ENCODE measurements at places on chromosomes 16 and 17.

DNA sequence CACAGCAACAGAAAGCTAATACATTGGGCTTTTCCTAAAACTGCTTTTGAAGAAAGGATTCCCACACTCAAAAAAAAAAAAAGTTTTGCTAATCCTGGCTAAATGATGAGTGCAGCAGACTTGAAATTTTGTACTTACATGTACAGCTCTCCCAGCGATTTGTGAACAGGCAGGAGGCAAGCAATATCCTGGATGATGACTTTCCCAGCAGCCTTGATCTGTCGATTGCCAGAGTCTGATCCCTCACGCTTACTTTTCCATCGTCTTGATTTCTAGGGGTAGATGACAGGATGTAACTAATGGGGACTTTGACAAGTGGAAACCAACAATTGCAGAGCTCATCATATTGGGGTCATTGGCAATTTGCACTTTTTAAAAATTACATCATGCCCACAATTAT is 91.4 kb downstream of the WDR59 start:
- DNase-seq: no peak

DNA sequence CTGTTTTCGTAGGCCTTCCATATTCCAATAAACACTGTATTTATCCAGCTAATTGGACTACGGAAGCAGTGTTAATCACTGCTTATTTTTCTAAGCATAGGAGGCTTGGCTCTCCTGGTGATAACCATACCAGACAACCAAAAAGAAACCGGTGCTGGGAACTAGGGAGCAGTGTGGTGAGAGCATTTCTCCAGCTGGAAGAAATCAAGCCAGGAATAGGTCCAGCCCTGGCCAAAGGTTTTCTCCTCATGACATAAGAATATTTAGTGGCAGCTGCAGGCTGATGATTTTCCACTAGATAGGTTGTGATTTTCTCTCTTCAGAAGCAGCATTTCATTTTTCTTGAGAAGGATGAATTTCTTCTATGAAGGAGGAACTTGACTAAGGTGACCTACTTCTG is 141.5 kb downstream of the TRIM37 start:
- DNase-seq: no peak

DNA sequence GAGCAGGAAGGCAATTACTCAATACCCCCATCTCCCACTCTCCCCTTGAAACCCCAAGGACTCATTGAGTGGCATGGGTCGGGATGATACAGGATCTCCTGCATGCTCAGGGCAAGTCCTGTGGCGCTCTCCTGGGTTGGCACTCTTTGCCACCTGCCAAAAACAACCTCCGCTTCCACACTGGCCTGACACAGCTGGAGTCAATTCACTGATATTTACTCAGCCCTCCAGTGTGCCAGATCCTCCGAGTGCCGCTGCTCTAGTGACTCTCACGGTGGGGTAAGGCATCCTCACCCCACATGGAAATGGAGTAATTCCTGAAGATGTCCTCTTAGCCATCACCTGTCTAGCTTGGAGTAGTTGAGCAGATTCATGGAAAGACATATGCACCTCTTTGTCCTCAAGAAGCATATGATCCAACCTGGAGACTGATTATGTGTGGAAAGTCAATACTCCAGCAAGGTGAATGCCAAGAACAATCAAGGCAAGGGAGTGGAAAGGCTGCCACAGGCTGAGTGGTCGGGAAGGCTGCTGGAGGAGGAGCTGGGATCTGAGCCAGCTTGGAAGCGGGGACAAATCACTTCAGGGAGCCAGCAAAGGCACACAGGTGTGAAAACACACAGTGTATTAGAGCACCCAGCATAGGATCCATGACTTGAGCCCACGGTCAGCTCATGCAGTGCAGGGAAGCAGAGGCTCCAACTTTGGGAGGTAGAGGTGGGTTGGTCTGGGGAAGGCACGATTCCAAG is 12.6 kb upstream of the GOSR2 start:
- DNase-seq: no peak

- DNase-seq: no peak
Observed at GRCh38 chr16:52050418-52050817, 496.5 kb downstream of the TOX3 start.

- peak; percentile 37 for DNase-seq
Observed at GRCh38 chr16:65071433-65072311, 50.2 kb downstream of the CDH11 start.

- peak; percentile 49 for DNase-seq
Observed at GRCh38 chr17:79400989-79401703, 209.7 kb downstream of the RBFOX3 start.

DNA sequence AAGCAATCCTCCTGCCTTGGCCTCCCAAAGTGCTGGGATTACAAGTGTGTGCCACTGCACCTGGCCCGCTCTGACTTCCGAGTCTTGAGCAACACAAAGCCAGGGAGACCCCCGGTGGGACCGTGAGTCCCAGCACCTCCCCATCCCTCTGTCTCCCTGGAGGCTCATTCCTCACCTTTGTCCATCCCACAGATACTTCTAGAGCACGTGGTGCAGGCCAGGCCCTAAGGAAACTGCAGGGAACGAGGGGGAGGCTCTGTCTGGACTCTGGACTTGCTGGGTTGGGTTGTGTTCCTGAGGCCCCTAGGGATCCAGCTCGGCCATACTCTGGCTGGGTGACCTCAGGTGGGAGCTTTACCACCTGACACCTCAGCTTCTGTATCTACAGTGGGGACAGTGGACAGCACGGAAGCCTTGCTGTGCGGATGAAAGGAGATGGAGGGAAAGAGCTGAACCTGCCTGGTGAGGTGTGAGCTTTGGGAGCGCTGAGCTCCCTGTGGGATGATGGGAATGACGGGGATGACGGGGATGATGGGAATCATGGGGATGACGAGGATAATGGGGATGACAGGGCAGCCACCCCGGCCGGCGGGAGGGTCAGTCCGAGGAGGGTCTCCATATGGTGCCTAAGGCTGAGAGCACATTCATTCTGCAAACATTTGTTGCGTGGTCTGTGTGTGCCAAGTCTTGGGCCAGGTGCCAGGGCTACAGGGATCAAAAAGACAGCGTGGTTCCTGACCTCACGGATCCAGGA is 26.6 kb downstream of the C16orf74 start:
- DNase-seq: no peak

DNA sequence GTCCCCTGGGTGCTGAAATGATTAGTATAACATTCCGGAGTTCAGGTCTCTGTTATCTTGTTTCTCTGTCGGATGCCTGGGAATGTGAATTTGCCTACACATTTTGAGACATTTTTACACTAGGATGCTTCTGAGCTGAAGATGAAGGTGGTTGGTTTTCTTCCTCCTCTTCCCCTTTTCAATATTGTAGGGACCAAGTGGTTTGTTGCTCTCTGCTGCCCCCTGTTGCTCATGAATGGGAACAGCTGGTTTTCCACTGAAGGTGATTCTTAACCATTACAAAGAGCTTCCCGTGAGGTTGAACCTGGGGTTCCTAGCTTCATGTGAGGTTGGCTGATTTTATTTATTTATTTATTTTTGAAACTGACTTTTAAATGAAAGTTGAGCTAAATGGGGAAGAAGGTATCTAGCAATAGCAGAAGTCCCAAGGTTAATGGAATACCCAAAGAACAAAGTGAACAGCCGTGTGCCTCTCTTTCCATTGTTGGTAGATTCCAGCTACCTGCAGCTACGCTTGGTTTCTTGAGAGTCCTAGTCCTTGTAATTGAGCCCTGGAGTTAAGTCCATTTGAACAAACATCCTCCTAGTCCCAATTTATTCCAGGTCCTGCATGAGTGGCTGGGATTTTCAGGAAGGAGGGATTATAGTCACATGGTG is 983.9 kb upstream of the EEF2KMT start:
- no peak for DNase-seq

DNA sequence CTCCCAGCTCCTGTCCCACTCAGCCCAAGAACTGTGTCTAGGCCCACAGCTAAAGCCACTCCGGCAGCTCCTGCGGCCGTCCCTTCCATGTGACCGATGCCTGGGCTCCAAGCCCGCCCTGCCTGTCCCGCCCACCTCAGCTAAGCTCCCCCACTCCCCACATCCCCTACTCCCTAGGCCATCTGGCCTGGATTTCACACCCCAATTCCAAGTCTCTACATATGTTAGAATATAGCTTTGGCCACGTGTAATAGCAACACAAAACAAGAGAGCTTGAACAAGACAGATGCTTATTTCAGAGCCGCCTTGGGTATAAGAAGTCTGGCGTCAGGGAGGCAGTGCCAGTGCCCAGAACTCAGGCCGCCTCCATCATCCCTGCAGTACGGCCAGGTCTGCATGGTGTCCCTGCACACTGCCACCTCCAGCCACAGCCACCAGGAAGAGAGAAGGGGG is 30.0 kb upstream of the USP22 start:
- DNase-seq: no peak

GRCh38 chr17:61361084-61361483 is 38.6 kb upstream of the TBX2 start:
- DNase-seq: no peak

DNA sequence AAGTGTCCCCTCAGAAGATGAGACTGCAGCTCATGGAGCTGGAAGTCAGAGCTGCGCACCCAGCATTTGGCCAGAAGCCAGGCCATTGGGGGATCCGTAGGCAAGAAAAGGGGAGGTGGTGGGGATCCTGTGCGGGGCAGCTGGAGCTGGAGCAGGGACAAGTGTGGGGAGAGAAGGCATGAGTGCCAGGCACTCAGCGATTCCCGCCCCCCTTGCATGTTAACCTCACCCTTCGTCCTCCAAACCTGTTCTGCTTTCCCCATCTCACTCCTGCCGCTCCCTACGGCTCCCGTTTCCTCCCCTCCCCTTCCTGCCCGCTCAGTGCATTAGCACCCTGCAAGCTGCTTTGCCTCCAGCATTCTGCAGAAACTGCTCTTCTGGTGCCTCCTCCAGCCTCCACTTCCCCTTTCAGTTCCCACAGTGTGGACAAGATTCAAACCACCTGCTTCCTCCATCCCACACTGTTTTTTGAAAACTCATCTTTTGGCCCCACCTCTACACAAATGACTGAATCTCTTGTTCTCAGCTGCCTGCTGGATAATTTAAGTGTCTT is 5.6 kb downstream of the ALOX15 start:
- DNase-seq: no peak

All from uterus (tissue), 4 donors.